Neural progenitor cell (in vitro differentiated cells): ENCODE measurements at places on chromosomes 7 and 10. TPM values are rescaled to one million over a fixed set of nuclear protein-coding genes. Genes with fewer than 3 reads are reported as not detected.

GRCh38 chr7:117021986-117022385 lies 68.7 kb downstream of the ST7 start:
- H3K27ac ChIP-seq, result no peak overlapping the region
- DNase-seq, result no peak
- no peaks in the 10 kb centered on the region for H3K27me3 ChIP-seq

Gene MACROH2A2
- total RNA-seq, result 159 and 183 TPM in 2 replicates

Gene TMUB1
- total RNA-seq, result 6.0 and 49.4 TPM in 2 replicates

DNA sequence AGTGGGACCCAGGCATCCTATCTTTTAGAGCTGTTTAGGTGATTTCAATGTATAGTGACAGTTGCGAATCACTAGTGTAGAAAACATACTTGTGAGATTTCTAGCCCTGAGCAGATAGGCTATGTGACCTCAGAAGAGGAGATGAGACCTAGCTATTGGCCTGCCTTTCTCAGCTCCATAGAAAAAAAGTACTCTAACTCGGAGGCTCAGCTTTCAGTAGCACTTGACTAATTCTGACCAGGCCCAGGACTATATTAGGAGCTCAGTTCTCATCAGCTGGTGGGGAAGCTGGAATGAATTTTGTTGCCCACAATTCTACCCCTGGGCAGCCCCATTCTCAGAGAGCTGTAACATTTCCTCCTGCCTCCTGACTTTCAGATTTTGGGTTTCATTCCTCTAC lies 179.9 kb upstream of the NAMPT start:
- no peaks in the 10 kb centered on the region for H3K36me3 ChIP-seq
- no peak overlapping the region for H3K27ac ChIP-seq
- no peak for DNase-seq

GRCh38 chr7:50366311-50366710 lies 61.8 kb downstream of the IKZF1 start:
- H3K4me1 ChIP-seq, result no peaks in the 10 kb centered on the region
- no peak overlapping the region for H3K4me3 ChIP-seq
- no peaks in the 10 kb centered on the region for H3K27me3 ChIP-seq
- no peak overlapping the region for H3K27ac ChIP-seq
- no peak for DNase-seq
- no peaks in the 10 kb centered on the region for H3K36me3 ChIP-seq

Gene MASTL
- 56.1 and 84.3 TPM in 2 replicates for total RNA-seq

Gene JCAD
- total RNA-seq, result 1.3 and 1.9 TPM in 2 replicates

DNA sequence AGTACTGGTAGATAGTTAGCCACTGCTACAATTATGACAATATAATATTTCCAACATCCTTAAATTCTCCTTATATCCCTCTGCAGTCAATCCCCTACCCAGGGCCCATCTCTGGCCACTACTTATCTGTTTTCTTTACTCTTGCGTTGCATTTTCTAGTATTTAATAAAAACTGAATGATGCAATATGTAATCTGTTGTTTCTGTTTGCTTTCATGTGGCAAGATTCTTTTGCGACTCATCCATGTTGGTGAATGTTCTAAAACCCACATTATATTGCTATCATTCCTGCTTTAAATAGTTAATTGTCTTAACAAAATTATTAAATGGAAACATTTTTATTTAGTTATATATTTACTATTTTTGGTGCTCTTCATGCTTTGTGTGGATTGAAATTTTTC lies 338.5 kb downstream of the MDFIC start:
- no peaks in the 10 kb centered on the region for H3K27me3 ChIP-seq
- H3K4me3 ChIP-seq, result no peak overlapping the region
- H3K27ac ChIP-seq, result no peak overlapping the region
- H3K4me1 ChIP-seq, result no peaks in the 10 kb centered on the region
- DNase-seq, result no peak
